Osteocyte (in vitro differentiated cells): ENCODE measurements at places on chromosomes 11 and 22. TPM values are rescaled to one million over a fixed set of nuclear protein-coding genes. Genes with fewer than 3 reads are reported as not detected.

GRCh38 chr11:36328966-36329673, 33.0 kb downstream of the PRR5L start:
- H3K27ac ChIP-seq = no peak overlapping the region
- no peaks in the 10 kb centered on the region for H3K36me3 ChIP-seq
- H3K27me3 ChIP-seq = no peaks in the 10 kb centered on the region
- no peak overlapping the region for H3K4me3 ChIP-seq
- no peak for DNase-seq

Gene LDHAL6A
- not detected in 2 replicates for total RNA-seq

GRCh38 chr11:1073261-1073724, 1.4 kb upstream of the MUC2 start:
- no peak for DNase-seq
- H3K27me3 ChIP-seq = peaks cover 6% of the 10 kb centered on the region
- peaks cover 2% of the 10 kb centered on the region for H3K4me1 ChIP-seq
- no peaks in the 10 kb centered on the region for H3K36me3 ChIP-seq
- H3K27ac ChIP-seq = no peak overlapping the region
- H3K4me3 ChIP-seq = no peak overlapping the region

DNA sequence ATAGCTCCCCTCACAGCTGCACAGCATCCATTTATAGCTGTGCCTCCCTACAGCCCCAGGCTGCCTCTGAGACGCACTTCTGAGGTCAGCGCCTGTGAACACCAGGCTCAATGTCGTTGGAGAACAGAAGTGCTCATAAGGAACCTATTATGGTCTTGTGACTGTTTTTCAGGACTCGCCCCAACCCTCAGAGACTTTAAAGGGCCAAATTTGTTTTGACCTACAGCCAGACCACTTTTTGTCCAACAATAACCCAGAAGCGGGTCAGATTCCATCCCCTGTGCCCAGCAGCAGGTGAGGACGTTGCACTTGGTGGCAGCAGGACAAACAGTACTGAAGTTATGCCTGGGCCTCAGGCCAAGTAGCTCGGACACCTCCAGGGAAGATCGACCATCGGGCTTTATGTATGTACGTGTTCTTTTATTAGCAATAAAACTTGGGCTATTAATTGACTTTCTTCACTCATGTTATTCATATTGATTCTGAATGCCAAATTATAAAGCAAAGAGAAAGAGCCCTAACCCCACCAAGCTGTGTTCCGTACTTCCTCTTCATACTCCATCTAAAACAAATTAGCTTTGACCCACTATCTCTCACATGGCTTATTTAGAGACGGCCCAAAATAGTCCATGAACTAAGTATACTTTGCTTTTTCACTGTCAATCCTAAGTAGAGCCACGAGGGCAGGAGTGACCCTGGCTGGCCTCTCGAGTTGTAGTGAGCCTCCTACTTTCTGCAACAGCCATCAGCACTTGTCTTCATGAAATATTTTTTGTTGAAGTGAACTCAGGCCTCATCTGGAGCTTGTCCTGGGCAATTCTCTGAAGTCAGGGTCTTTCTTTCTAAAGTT, 92.3 kb upstream of the PAX6 start:
- DNase-seq = no peak
- no peak overlapping the region for H3K4me3 ChIP-seq
- no peaks in the 10 kb centered on the region for H3K36me3 ChIP-seq
- H3K27me3 ChIP-seq = no peaks in the 10 kb centered on the region
- no peak overlapping the region for H3K27ac ChIP-seq
- no peaks in the 10 kb centered on the region for H3K4me1 ChIP-seq

DNA sequence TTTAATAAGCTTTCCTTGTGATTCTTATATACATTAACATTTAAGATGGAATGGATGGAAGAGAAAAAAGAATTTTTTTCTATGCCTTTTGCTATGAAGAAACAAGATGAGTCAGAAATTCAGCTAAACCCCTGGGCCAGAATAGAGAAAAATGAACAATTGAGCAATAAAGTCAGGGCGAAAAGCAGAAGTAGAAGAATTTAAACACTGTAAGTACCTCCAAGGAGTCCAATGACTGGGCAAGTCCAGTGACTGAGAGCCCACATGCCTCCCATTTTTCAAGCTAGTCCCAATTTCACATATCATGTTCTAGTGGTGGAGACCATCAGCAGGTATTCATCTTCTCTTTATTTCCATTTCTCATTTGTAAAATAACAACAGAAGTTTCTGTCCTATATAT, 18.6 kb upstream of the APLP2 start:
- H3K4me3 ChIP-seq = no peak overlapping the region
- peak; percentile 30 for DNase-seq
- H3K27me3 ChIP-seq = no peaks in the 10 kb centered on the region

GRCh38 chr11:128704517-128704916, 10.6 kb downstream of the FLI1 start:
- H3K27ac ChIP-seq = no peak overlapping the region
- H3K4me1 ChIP-seq = peaks cover 27% of the 10 kb centered on the region
- peaks cover 4% of the 10 kb centered on the region for H3K36me3 ChIP-seq
- H3K27me3 ChIP-seq = no peaks in the 10 kb centered on the region

- no peak for DNase-seq
- H3K27me3 ChIP-seq = no peaks in the 10 kb centered on the region
Measured at GRCh38 chr22:43510281-43511070, 98.7 kb downstream of the MPPED1 start.

GRCh38 chr11:110903830-110904229, 191.6 kb upstream of the ARHGAP20 start:
- no peak overlapping the region for H3K4me3 ChIP-seq
- H3K36me3 ChIP-seq = no peaks in the 10 kb centered on the region
- no peak overlapping the region for H3K27ac ChIP-seq
- H3K27me3 ChIP-seq = peaks cover 6% of the 10 kb centered on the region
- peaks cover 9% of the 10 kb centered on the region for H3K4me1 ChIP-seq
